ENCODE measurements at places on chromosomes 7 and 10.
A peak's percentile ranks its signal among the peaks of the same experiment; 100 is the strongest.

DNA sequence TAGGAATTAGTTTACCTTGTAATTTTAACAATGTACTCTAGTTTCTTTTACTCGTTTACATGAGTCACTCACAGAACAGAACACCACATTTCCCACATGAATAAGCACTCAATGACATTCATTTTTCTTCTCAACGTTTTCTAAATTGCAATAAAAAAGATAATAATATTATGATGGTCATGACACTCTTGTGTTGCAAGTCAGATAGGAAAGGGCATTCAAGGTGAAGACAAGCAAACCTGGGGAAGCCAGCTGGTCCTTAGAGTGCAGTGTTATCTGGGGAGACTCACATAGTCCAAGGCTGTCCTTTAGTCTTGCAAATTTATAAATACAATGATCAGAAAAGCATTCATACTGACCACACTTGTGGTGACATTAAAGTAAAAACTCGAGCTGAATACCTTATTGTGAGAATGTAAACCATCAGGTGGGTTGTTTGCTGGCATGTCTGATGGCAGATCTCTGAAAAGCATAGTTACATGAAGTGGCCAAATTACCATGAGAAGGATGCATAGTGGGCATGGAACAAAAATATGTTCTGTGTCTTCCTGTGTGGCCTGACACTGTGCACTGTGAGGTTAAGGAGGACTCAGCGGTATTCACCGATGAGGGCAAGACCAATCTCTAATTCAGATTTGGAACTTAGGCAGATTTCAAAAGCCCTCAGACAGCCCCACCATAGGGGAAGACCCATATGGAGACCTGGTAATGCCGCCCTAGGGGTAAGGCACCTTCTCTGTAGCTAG is 158.9 kb upstream of the ASAH2 start:
- peak; percentile 50 for DNase-seq

GRCh38 chr10:68950598-68950997 is 5.4 kb upstream of the DDX21 start:
- no peak for DNase-seq

DNA sequence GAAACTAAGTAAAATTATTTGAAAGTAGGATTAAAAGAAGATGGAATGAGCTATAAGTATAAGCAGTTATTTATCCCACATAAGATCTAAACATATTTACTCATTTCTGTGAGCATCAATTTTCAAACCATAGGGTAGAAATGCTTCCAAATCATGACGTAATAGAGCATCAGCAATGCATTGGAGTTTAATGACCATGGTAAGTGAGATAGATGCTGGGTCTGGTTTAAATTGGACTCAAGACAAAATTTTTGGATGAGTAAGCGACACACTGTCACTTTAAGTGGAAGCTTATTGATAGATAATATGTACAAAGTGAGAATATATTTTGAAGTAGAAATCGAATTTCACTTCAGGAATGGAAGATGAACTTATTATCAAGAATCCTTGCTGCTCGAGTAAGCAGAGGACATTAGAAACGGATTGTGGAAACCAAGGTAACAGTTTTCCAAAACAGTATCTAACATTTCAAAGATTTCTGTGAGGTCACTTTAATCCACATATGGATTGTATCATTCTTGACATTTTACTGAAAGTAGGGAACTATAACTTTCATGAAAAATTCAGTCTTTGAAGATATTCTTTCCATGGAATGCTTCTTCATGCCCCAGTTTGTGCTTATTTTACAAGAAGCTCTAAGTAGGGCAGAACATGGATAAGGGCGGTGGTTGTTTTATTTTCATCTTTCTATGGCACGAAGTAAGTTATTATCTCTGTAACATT is 85.8 kb downstream of the AGMO start:
- DNase-seq = no peak

DNA sequence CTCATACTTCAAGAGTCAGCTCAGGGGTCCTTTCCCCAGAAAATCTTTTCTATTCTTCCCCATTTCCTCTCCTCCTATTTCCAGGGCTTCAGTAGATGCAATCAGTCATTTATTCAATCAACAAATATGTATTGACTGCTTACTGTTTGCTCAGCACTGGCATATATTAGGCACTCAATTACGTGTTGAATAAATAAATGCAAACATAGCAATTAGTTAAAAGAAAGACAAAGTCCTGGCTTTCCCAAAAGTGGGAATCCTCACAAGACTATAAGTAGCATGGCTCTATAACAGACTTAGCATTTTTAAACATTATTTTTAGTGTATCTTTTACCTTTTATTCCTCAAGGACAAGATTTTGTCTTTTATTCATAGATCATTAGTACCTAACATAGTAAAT is 111.6 kb downstream of the CHCHD3 start:
- DNase-seq = no peak

GRCh38 chr7:66542049-66542448 is 86.6 kb upstream of the KCTD7 start:
- DNase-seq = no peak

- DNase-seq = no peak
These were observed 52.2 kb downstream of the CUBN start for GRCh38 chr10:17077346-17077781.
